ENCODE measurements at places on chromosomes 3 and 15. TPM values are rescaled to one million over a fixed set of nuclear protein-coding genes. Genes with fewer than 3 reads are reported as not detected.

DNA sequence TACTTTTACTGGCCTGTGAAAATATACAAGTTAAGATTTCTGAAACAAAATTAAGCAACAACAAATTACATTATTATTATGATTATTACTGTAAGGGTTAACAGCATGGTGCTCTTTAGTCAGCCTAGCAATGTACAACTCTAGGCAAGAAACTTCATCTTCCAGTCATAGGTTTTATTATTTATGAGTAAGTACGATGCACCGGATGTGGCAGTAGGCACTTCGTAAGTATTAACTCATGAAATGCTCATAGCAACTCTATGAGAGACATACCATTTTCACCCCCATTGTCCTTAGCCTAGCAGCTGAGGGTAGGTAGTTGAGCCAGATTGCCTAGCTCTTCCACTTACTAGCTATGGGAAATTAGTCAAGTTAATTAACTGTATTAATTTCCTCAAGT, 68.0 kb upstream of the PTPRG start:
- H3K4me3 ChIP-seq, result no peak overlapping the region
- no peak overlapping the region for H3K27ac ChIP-seq
- no peak for DNase-seq

DNA sequence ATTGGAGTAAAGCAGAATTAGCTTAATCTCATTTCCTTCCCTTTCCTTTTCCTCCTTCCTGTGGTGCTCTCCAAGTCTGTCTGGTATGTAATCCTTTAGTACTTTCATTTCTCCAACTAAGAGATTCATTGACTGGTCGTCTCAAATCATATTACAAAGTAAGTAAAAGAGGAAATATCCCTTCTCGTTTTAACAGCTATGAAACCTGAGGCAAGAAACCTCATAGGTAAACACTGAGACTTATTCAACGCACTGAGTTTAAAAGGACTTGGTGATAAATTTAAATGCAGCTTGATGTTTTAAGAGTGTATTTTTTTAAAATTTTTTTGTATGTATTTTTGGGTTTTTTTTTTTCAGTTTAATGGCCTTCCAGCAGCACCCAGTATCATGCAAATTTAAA, 117.2 kb upstream of the LRRC3B start:
- DNase-seq, result no peak
- no peak overlapping the region for H3K27ac ChIP-seq
- H3K4me3 ChIP-seq, result no peak overlapping the region
- no peaks in the 10 kb centered on the region for H3K4me1 ChIP-seq
- no peaks in the 10 kb centered on the region for H3K27me3 ChIP-seq

The EBLN2 gene
- 2.1 TPM for total RNA-seq

The SEMA5B gene
- not detected for total RNA-seq

The CLEC3B gene
- total RNA-seq, result 11.6 TPM

- H3K27me3 ChIP-seq, result no peaks in the 10 kb centered on the region
- H3K27ac ChIP-seq, result no peak overlapping the region
- DNase-seq, result no peak
- H3K36me3 ChIP-seq, result peaks cover 4% of the 10 kb centered on the region
- H3K4me1 ChIP-seq, result no peaks in the 10 kb centered on the region
- H3K4me3 ChIP-seq, result no peak overlapping the region
Observed at GRCh38 chr15:28927043-28927442, 41.3 kb downstream of the APBA2 start.

The ADAMTS17 gene
- 0.50 TPM for total RNA-seq

The CFAP44 gene
- total RNA-seq, result 0.82 TPM

DNA sequence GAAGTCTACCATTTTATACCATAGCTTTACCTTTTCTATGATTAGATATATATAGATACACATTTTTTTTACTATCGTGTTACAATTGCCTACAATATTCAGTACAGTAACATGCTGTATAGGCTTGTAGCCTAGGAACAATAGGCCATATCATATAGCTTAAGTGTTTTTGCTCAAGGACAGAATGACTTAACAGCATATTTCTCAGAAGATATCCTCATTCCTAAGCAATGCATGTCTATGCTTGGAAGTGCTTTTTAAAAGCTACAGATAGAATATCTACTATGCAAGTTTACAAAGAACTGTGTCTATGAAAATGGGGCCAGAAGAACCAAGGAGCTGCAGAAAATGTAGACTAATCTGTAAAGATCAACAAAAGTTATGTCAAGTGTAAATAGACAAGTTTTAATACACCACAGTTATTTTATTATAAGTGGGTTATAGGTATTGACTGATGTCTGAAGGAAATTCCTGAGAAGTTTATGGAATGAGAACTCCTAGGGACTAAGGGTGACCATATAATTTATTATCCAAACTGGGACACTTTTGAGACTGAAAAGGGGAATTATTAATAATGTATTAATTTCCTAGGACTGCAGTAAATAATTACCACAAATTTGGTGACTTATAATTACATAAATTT, 138.7 kb upstream of the TGFBR2 start:
- no peaks in the 10 kb centered on the region for H3K27me3 ChIP-seq
- no peak overlapping the region for H3K27ac ChIP-seq
- no peak overlapping the region for H3K4me3 ChIP-seq
- DNase-seq, result no peak
- 0 out of 2 replicates have a peak, but pooled peaks cover 4% of the 10 kb centered on the region for H3K4me1 ChIP-seq

DNA sequence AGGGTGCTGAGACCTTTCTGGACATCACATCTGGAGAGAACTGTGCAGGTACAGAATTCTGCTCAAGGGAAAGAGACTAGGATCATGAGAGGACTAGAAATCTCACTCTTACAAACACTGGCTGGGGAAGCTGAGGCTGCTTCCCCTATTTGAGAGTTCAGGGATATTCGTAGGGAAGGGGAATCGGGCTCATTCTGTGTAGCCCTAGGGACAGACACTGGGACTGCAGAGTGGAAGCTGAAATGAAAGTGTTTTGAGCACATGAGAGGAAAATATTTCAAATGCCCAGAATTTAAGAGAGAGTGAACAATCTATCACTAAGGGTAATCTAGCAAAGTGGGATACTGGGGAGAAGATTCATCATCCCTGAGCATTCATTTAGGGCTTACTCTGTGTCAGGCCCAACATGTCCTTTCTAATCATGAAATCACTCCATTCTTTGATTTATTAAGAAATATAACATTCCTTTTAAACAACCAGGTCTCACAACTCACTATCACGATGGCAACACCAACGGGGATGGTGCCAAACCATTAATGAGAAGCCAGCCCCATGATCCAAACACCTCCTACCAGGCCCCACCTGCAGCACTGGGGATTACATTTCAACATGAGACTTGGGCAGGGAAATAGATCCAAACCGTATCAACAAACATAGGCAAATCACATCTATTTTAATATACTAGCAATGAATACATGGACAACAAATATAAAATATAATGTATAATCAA, 63.0 kb downstream of the CPN2 start:
- H3K36me3 ChIP-seq, result no peaks in the 10 kb centered on the region
- DNase-seq, result no peak

The TRPC1 gene
- 1.9 TPM for total RNA-seq
